ENCODE measurements at places on chromosomes 11 and 22.

GRCh38 chr11:61023086-61023965 is 51.8 kb downstream of the CD6 start:
- DNase-seq, result no peak

GRCh38 chr22:37551981-37552380 is 8.3 kb upstream of the CDC42EP1 start:
- no peak for DNase-seq

DNA sequence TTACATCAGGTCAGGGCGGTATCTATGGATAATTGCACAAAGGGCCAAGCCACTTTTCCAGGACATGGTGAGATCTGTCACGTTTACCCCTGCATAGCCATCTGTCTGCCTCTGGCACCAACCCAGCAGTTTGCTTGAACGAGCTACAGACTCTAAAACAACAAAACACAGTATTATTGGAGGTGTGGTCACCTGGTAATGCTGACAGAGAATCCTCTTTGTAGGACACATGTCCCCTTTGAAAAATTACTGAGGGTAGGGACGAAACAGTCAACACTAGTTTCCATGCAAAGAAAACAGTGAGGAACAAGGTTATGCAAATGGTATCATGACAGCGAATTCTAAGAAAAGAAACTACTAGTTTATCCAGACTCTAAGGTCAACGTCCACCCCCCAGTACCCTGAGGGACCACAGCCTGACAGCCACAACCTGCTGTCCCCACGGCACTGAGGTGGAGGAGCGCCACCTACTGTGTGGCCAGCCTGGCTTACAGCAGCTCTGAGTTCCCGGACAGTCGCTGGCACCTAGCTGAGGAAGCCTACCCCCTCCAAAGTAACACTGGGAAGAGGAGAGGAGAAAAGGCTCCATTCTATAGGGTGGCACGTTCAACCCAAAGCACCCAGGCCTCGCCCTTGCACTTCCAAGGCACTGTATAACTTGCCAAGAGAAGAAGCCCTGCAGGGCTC is 117.4 kb upstream of the BID start:
- no peak for DNase-seq

- DNase-seq, result no peak
Observed at GRCh38 chr11:113615773-113616172, 90.3 kb downstream of the TMPRSS5 start.

DNA sequence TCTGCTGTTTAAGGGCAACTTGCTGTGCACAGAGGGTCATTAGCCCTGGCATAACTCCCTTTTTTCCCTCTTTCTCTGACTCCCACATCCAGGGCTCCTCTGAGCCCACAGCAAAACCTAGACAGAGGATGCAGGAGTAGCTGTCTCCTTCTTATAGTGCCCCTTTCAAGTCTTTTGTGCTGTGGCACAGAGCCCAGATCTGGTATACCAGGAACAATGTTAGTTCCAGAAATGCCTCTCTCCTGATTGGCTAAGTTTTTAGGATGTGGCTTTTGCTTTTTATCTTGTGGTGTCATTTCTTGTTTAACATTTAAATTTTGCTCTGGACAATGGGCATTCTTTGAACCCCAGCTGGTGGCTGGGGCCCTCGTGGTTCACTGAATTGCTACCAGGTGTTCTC is 25.6 kb upstream of the RRM1 start:
- no peak for DNase-seq

DNA sequence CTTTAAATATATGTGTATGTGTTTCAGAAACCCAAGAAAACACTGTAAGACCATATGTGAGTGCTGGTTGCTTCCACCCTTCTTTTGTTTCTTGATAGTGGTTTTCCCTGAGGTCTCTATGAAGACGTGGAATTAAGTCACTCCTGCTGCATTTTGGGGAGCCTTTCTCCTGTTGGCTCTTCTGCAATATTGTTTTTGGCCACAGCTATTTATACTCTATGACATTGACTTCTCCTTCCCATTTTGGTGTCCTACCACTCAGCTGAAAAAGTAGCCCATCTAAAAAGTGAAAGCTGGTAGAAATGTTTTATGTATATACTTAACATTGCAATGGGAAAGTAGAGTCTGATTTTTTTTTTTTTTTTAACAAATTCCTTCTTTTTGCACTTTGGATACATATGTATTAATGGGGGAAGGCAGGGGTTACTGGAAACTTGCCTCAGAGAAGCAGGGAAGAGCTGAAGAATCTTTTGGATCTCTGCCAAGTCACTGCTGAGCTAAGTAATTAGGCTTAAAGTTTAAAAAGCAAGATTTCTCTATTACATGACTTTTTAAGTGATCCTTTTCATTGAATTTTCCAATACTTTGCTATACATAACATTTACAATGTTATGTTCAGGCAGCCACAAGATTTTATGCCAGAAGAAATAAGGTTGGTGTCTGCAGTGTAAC is 1.8 kb downstream of the TTC17 start:
- DNase-seq, result no peak

GRCh38 chr11:124071623-124071948 is 30.5 kb upstream of the OR10G7 start:
- DNase-seq, result no peak

Measured in GM03348 (cell line).